IMR-90 (cell line): ENCODE measurements at places on chromosomes 6 and 20. TPM values are rescaled to one million over a fixed set of nuclear protein-coding genes. Genes with fewer than 3 reads are reported as not detected.
A peak's percentile ranks its signal among the peaks of the same experiment; 100 is the strongest.

The PTCHD4 gene
- total RNA-seq = 0.72 and 1.1 TPM in 2 replicates

The SIRPD gene
- total RNA-seq = not detected in 2 replicates

- DNase-seq = no peak
Measured at GRCh38 chr6:118269659-118270058, 278.4 kb upstream of the PLN start.

DNA sequence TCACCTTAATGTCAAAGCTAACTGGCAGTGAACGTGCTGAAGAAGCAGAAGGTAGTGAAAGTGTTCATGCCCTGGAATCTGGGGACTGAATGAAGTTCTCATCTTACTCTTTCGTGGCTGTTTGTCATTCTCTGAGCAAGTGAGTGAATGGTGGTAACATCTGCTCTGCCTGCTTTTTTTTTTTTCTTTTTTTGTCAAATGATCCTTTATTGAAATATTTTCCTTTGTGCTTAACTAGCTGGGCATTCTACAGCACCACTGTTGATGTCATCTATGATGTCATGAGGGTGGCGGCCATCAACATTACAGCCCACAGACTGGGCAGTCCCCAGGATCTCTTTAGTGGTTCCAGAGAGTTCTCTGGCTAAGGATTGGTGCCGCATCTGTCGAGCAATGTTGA is 65.2 kb downstream of the RIN2 start:
- DNase-seq = peak; percentile 66

GRCh38 chr20:58670102-58670501 is 19.0 kb downstream of the STX16 start:
- peak; percentile 38 for DNase-seq

DNA sequence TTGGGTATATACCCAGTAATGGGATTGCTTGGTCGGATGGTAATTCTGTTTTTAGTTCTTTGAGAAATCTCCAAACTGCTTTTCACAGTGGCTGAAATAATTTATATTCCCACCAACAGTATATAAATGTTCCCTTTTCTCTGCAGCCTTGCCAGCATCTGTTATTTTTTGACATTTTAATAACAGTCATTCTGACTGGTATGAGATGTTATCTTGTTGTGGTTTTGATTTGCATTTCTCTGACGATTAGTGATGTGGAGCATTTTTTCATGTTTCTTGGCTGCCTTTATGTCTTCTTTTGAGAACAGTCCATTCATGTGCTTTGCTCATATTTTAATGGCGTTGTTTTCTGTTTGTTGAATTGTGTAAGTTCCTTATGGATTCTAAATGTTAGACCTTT is 641.6 kb downstream of the HACE1 start:
- no peak for DNase-seq
